Progenitor cell of endocrine pancreas (in vitro differentiated cells): ENCODE measurements at places on chromosomes 2 and 18.

- no peak for DNase-seq
Measured at GRCh38 chr18:36757081-36757480, 71.7 kb downstream of the TPGS2 start.

DNA sequence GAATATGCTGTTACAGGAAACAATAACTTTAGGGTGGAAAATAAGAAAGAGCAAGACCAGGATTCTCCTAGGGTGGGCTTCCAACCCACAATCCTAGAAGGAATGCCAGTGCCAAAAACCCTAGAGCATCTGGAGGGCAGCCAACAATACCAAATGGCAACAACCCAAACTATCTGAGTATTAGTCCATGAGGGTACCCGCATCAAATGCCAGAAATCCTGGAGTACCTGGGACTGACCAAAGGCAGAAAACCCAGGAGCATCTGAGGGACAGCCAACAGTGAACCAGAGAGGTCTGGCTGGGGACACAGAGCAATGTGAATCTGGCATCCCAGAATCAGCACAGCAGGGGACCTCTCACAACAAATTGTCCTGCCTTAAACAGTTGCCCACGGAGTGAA lies 126.3 kb downstream of the SCG2 start:
- DNase-seq: no peak

DNA sequence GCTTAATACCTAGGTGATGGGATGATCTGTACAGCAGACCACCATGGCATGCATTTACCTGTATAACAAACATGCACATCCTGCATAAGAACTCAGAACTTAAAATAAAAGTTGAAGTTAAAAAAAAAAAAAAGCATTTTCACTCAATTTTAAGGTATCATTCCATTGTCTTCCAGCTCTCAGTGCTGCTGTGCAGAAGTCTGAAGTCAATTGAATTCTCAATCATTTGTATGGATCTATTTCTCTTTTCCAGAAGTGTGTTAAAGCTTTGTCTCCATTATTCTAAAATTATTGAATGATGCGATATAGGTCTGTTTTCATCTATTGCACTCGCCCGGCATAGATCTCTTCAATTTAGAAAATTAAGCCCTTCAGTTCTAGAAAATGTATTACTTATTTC lies 202.5 kb upstream of the EPAS1 start:
- DNase-seq: no peak

DNA sequence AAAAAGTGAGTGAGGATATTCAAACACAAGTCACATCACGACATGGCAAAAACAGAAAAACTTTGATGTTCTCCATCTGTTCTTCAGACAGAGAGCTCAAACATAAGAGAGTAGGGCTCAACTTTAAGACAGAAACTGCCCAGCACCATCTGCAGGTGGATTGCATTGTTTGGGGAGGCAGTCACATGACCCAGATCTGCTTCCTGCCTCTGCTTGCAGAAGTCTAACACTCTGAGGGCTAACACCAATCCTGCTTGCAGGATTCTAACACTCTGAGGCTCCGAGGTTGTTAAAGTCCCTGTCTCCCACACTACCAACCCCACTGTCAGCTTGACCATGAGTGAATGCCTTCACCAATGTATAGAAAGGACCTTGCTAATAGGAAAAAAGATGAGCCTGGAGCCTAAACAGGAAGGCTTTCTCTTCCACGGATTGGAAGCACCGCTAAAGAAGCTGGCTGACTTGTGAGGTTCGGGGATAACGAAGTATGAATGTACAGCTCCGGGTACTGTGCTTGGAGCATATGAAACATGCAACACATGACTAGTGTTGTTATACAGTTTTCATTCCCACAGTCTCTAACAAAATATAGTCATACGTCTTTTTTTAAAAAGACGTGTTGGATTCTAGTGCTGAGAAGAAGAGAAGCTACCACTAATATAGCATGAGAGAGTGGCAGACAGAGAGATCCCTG lies 176.6 kb upstream of the CREB1 start:
- DNase-seq: no peak

- DNase-seq: no peak
Measured at GRCh38 chr2:12549641-12550040, 167.1 kb upstream of the TRIB2 start.

DNA sequence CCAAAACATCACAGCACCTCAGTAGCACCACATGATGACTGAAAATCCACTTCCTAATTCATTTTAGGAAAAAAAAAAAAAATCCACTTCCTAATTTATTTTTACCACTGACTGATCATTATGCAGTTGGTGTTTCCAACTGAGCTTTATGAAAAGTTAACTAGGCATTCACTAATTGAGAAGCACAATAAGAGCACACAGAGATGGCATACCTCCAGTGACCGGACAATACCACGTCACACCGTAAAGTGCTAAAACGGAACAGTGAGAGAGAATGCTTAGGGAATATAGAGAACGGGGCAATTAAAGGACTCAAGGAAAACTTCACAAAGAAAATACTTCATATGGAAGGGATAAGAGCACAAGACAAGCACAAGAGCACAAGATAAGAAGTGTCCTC lies 212.5 kb downstream of the NBAS start:
- DNase-seq: no peak

DNA sequence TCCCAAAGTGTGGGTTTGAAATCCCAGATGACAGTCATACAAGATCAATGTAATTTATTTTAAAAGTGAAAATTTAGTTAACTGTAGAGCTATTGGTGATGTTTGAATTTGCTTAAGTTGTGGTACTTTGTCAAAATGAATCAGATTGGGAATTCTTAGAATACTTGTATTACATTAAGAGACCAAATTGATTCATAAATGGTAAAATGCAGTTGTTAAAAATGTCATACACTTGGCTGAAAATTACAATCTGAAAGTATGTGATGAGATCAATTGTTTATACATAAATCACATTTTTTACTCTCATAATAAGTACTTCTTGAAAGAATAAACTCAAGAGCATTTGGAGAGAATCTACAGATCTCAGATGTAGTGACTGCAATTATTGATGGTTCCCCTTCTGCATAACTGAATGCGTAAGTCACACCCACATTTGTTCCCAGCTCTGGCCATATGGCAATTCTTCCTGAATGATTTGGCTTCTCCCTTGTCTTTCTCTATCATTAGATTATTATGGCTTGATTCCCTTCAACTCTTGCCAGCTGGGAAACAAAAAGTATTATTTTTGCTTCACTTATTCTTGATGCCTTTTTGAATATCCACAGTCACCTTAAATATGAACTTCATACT lies 558.5 kb downstream of the CPS1 start:
- no peak for DNase-seq

GRCh38 chr2:189056200-189057106 lies 82.3 kb downstream of the COL3A1 start:
- DNase-seq: no peak

DNA sequence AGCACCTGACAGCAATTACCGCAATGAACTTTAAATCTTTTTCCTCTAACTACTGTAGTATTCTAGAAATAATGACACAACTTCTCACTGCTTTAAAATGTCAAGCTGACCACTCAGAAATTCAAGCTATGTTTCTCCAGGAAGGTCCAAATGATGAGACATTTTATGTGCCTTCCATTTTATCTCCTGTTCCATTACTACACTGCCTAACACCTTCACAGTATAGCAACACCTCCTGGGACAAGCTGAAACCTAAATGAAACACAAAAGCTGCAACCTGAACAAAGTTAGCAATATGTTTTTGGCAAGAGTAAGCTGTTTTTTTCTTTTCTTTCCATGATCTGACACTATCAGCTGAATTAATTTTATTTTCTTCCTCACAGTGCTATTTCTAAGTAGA lies 81.9 kb downstream of the IKZF2 start:
- no peak for DNase-seq

DNA sequence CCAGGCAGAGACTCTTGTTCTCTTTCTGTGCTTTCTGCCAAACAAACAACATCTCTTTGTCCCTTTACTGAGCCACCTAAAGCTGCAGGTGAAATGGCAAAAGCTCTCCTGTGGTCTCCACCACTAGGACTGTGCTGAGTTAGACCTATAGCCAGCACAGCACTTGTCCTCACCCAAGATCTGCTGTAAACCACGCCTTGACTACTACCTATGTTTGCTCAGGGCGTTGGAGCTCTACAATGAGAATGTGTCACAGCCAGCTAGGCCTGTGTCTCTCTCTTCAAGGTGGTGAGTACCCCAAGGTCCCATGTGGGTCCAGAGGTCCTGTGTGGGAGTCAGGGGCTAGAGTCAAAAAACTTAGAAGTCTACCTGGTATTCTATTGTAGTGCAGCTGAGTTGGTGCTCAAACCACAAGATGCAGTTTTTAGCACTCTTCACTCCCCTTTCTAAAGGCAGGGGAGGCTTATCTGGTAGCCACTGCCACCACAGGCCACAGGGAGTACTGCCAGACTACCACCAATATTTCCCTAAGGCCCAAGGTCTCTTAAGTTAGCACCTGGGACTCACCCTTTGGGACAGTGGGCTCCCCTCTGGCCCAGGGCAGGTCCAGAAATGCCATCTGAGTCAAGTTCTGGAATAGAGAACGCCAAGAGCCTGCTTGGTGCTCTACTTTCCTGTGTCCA lies 96.8 kb upstream of the RPRM start:
- no peak for DNase-seq

GRCh38 chr2:118668431-118669424 lies 178.7 kb downstream of the EN1 start:
- DNase-seq: no peak

DNA sequence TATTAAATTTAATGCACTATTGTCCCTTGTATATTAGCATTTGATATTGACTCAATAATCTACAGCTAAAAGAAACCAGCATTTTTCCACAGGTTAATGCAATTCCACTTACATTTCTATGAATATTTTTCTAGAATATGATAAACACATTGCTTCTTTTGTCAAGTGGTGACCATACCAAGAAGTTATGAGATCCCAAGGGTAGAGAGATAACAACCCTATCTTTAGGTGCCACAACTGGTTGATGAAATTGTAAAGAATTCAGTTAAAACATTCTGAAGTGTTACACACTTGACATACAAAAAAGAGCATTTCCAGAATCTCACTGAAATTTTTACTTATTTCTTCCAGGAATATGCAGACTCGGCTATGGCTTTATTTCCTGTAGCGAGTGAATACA lies 56.0 kb downstream of the ABCG8 start:
- DNase-seq: no peak

- DNase-seq: no peak
Measured at GRCh38 chr2:144320491-144320890, 199.4 kb downstream of the ZEB2 start.
